ENCODE measurements at places on chromosomes 7 and 10. TPM values are rescaled to one million over a fixed set of nuclear protein-coding genes. Genes with fewer than 3 reads are reported as not detected.

GPR146 gene
- 7.6 TPM for polyA plus RNA-seq

ADK gene
- 38.3 TPM for polyA plus RNA-seq

DLX5 gene
- not detected for polyA plus RNA-seq

GDF2 gene
- polyA plus RNA-seq: not detected

COL1A2 gene
- polyA plus RNA-seq: 51.4 TPM

PITX3 gene
- polyA plus RNA-seq: 0.39 TPM

SYT15B gene
- polyA plus RNA-seq: 0.39 TPM

TAS2R41 gene
- polyA plus RNA-seq: not detected

AIMP2 gene
- polyA plus RNA-seq: 55.5 TPM

CRTAC1 gene
- 7.2 TPM for polyA plus RNA-seq

MMD2 gene
- polyA plus RNA-seq: not detected

ZMIZ2 gene
- 30.5 TPM for polyA plus RNA-seq

REPIN1 gene
- 53.7 TPM for polyA plus RNA-seq

TACC2 gene
- 36.4 TPM for polyA plus RNA-seq

ZFYVE27 gene
- polyA plus RNA-seq: 23.3 TPM

DNA sequence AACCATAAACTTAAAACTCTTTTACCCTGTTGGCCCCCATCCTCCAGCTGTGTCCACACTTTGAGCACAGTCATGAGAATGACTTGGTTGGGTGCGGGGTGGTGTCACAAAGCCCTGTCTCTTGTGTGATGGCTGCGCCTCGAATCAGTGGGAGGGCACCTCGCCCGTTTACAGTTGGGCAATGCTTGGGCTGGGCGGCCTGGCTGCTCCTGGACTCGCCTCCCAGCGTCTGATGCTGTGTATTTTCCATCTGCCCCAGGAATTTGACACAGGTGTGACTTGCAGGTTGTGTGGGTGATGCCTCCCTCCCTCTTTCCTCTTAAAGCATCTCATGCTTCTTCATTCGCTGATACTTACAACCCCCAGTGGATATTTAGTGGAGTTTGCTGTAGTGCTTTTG is 33.7 kb downstream of the CHST12 start:
- no peak for DNase-seq

- DNase-seq: no peak
Observed at GRCh38 chr10:49834976-49835375, 72.9 kb upstream of the OGDHL start.

DNA sequence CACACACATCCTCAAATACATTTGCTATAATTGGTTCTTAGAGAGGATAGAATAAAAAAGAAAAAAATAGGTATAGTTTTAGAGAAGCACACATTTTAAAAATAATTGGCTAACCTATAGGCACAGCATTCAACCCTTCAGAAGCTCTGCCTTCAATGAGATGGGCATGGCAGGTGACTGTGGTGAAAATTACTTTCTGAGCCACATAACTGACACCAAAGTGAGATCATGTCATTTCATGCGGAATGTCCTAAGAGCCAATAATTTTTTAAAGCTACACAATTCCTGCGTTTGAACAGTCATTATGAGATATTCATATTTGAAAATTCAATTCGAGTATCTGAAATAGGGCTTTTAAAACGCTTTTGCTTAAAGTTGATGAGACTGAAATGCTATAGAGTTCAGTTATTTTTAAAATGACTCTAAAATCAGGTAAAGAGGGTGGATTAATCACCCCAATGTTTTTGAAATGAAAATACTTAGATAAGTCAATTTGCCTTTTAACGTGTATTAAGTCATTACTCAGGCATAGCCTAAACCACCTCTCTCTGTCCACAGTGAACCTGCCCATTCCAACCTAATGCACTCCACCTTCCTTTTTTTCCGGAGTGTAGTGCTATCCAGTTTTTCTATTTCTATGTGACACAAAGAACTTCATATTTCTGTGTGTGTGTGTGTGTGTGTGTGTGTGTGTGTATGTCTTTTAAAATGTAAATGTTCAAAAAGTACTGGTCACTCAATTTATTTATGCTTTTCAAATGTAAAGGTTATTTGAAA is 6.1 kb downstream of the RELN start:
- no peak for DNase-seq

- no peak for DNase-seq
Observed at GRCh38 chr10:21021843-21022594, 124.9 kb upstream of the NEBL start.

GRCh38 chr10:21570761-21571521 is 36.9 kb downstream of the MLLT10 start:
- DNase-seq: no peak

GRCh38 chr10:72255977-72256729 is 17.6 kb upstream of the DDIT4 start:
- DNase-seq: no peak

DNA sequence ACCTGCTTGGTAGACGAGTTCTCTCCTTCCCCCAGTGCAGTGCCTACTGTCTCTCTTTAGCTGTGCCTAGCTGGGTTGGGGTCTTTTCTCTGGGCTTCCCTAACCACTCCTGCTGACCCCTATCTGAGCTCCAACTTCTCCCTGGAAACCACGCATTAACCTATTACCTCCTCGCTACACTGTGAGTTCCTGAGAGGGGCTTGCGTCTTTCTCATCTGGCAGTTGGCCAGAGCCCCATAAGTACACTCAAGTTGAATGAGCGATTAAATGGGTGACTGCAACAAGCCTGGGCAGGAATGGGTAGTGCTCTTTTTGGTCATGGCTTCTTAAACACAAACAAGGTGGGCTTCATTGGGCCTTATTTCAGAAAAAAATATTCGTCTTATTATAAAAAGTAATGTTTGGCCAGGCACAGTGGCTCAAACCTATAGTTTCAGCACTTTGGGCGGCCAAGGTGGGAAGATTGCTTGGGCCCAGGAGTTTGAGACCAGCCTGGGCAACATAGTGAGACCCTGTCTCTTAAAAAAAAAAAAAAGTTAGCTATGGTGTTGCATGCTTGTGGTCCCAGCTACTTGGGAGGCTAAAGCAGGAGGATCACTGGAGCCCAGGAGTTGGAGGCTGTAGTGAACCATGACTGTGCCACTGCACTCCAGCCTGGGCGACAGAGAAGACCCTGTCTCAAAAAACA is 41.4 kb downstream of the SYPL1 start:
- DNase-seq: no peak

- DNase-seq: no peak
Observed at GRCh38 chr10:128147669-128148068, 21.4 kb upstream of the MKI67 start.

- peak; percentile 64 for DNase-seq
Observed at GRCh38 chr10:89207801-89208551, 859 bp upstream of the CH25H start.

DNA sequence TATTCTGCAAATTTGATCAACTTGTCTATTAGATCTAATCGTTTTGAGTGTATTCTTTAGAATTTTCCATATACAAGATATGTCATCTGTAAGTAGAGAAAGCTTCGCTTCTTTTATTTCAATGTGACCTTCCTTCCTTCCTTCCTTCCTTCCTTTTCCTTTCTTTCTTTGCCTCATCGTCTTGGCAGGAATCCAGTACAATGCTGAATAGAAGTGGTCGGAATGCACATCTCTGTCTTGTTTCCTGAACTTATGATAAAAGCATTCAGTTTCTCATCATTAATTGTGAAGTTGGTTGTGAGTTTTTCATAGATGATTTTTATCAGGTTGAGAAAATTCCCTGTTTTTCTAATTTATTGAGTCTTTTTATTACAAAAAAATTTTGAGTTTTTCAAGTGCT is 300.7 kb upstream of the ZNF32 start:
- no peak for DNase-seq

- DNase-seq: no peak
Observed at GRCh38 chr7:11416641-11417458, 415.1 kb downstream of the THSD7A start.

GRCh38 chr7:110454713-110455112 is 636.2 kb upstream of the LRRN3 start:
- DNase-seq: no peak

GRCh38 chr7:66886152-66886551 is 34.9 kb upstream of the TMEM248 start:
- no peak for DNase-seq

DNA sequence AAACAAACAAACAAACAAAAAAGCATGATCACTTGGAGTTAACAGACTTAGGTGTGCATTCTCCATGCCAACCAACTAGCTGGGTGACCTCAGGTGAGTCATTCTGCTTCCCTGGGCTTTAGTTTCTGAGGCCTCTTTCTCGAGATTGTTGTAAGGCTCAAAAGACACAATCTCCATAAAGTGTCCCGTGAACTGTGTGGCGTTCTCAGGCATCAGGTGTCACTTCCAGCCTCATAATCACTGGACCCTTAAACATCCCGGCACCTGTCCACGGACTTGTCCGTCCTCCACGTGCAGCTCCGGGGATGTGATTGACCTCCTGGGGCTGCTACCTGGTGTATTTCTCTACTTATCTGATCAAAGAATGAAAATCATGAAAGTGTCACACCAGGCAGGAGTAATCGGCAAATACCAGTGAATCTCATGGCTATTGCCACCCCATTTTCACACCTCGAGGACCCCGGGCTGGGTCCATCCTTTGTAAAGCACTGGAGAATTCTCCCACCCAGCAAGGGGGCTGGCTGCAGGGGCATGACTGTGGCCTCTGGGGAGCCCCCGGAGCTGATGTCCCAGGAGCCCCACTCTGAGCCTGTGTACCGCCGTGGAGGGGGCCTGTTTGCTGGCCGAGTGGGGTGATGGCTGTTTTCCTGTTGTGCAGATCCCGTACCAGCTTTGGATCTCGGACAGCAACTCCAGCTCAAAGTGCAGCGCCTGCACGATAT is 189.8 kb upstream of the SH2B2 start:
- DNase-seq: no peak

DNA sequence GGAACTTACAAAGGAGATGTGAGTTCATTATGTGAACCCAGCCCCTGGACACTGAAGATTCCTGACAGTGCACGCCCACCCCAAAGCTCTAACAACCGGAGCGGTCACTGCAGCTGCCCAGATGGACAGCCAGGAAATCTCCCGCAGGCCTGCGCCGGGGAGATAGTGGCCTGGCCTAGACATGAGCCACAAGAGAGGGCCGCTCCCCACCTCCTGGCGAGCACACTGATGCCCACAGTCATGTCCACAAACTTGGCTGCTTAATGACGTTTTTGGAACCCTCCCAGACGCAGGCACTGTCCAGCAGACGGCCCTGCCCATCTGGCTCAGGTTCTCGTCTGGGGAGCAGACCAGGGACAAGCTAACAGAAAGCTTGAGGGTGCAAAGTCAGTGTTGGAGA is 34.2 kb downstream of the TCERG1L start:
- DNase-seq: no peak

GRCh38 chr7:139681463-139681755 is 96.4 kb downstream of the HIPK2 start:
- no peak for DNase-seq

- DNase-seq: no peak
Observed at GRCh38 chr7:111413739-111414138, 148.6 kb downstream of the IMMP2L start.

- no peak for DNase-seq
Observed at GRCh38 chr10:61605221-61605620, 57.5 kb upstream of the CABCOCO1 start.

DNA sequence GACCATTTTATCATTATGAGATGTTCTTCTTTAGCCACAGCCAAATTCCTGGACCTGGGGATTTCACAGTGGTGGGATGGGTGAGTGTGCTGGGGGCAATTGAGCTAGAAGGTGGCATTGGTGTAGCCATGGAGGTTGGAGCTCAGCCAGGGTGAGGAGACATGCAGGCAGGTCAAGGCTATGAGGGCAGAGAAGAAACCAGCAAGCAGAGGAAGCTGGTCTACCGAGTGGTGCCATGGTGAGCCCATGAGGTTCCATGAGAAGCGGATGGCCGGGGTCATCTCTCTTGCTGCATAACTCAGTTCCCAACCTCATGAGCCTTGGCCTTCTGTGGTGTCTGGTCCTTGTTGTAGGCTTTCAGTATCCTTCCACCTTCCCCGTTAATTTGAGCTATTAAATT is 91.4 kb downstream of the CARD11 start:
- DNase-seq: no peak

- DNase-seq: no peak
Observed at GRCh38 chr10:103673606-103674005, 180.1 kb downstream of the NEURL1 start.

- no peak for DNase-seq
Observed at GRCh38 chr7:129017264-129017663, 37.6 kb downstream of the TNPO3 start.

GRCh38 chr10:97408496-97408992 is 7.4 kb upstream of the RRP12 start:
- no peak for DNase-seq

DNA sequence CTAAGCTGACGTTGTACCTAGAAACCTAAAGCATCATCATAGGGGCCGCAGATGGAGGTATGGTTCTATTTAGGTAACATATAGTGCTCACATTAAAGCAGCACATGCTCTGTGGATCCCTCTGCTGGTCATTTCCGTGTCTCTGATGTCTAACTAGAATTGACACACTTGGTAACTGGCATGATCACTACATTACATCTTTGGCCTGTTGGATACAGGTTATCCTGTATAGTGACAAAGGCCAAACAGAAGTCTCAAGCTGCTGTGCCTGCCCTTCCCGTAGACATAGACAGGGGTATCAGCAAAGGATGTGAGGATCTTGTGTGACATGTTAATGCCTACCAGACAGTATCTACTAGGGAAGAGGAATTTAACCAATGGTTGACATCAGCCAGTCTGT is 51.2 kb downstream of the KIF5B start:
- no peak for DNase-seq

DNA sequence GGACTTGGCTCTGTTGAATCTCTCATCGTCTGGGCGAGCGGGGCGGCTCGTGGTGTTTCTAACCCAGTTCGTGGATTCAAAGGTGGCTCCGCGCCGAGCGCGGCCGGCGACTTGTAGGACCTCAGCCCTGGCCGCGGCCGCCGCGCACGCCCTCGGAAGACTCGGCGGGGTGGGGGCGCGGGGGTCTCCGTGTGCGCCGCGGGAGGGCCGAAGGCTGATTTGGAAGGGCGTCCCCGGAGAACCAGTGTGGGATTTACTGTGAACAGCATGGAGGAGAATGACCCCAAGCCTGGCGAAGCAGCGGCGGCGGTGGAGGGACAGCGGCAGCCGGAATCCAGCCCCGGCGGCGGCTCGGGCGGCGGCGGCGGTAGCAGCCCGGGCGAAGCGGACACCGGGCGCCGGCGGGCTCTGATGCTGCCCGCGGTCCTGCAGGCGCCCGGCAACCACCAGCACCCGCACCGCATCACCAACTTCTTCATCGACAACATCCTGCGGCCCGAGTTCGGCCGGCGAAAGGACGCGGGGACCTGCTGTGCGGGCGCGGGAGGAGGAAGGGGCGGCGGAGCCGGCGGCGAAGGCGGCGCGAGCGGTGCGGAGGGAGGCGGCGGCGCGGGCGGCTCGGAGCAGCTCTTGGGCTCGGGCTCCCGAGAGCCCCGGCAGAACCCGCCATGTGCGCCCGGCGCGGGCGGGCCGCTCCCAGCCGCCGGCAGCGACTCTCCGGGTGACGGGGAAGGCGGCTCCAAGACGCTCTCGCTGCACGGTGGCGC is at the start of gene EN2:
EN2 (plus strand) TSS at position 19 of the 767 bp plus-strand sequence; CDS start at position 268, 249 bp downstream.
- no peak for DNase-seq

- DNase-seq: no peak
Observed at GRCh38 chr10:227014-227413, 91.8 kb downstream of the ZMYND11 start.

- no peak for DNase-seq
Observed at GRCh38 chr7:138481447-138482380, 21.7 kb downstream of the TRIM24 start.

GRCh38 chr10:114749014-114749413 is 72.6 kb upstream of the FHIP2A start:
- DNase-seq: no peak

- no peak for DNase-seq
Observed at GRCh38 chr7:103879411-103879810, 110.0 kb downstream of the RELN start.

Measured in kidney (tissue), 22 donors.